ENCODE measurements at places on chromosomes 7 and 10. TPM values are rescaled to one million over a fixed set of nuclear protein-coding genes. Genes with fewer than 3 reads are reported as not detected.

DNA sequence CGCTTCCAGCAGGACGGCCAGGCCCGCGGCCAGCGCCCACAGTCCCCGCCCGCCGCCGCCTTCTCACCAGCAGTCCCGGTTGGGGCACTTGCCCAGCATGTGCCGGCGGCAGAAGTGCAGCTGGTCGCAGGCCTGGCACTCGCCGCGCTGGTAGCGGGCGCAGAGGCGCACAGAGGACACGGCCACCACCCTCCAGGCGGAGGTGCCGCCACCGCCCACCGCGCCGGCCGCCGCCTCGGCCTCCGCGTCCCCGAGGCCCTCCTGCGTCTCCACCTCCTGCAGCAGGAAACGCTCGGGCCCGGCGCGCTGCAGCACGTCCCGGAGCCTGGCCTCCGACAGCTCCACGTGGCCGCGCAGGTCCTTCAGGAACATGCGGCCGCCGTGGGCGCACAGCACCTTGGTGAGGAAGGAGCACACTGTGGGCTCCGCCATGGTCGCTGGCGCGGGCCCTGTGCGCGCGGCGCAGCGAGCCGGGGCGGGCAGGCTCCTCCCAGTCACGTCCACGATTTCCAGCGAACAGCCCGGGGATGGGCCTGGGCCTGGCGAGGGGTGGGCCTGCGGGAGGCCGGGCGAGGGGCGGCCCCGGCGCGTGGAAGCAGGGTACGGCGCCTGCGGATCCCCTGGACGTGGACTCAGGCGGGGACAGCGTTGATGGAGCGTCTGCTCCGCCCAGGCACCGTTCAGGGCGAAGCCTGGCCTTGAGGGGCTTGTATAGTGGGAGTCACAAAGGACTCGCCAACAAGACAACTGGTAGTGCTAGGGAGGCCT is at the start of gene ZC3HAV1L:
ZC3HAV1L (minus strand) TSS at position 457 of the 768 bp plus-strand sequence; CDS start at position 432, 25 bp downstream.
- no peak for DNase-seq

DNA sequence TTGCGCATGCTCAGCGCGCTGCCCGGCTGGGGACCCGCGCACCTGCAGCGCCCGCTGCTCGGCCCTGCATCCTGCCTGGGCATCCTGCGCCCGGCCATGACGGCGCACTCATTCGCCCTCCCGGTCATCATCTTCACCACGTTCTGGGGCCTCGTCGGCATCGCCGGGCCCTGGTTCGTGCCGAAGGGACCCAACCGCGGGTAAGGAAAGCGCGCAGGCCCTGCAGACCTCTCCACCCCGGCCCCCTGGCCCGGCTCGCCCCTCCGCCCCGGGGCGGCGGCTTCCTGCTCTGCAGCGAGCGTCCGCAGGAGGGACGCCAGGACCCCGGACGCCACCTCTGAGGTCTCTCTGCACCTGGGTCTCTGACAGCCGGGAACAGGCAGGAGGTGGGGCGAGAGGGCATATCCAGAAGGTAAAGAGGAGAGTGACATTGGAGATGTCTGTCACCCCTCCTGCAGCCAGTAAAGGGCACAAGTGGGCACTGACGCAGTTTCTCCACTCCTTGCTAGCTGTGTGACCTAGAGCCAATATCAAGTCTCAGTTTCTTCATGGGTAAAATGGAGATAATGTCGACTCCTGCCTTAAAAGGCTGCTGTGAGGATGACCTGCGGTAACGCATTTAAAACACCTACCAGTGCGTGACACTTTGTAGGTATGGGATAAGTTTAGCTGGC is 338 bp downstream of the ATP6V0E2 start:
- no peak for DNase-seq

- no peak for DNase-seq
Observed at GRCh38 chr7:129898502-129899160, 54.1 kb downstream of the UBE2H start.

GRCh38 chr10:58477902-58478301 is 34.8 kb upstream of the BICC1 start:
- DNase-seq = no peak

DNA sequence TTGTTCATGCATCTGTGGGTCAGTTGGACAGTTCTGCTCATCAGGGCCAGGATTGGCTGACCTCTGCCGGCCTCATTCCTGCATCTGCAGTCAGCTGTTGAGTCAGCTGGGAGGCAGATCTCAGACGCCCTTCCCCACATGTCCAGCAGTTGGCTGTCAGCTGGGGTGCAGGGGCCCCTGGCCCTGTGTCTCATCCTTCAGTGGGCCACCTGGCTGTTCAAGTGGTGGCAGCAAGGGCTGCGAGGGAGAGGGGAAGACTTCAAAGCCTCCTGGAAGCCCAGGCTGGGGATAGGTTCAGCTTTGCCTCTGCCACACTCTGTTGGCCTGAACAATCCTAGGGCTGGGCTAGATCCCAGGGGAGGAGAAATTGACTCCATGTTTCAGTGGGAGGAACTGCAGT is 33.2 kb downstream of the TACR2 start:
- no peak for DNase-seq

DNA sequence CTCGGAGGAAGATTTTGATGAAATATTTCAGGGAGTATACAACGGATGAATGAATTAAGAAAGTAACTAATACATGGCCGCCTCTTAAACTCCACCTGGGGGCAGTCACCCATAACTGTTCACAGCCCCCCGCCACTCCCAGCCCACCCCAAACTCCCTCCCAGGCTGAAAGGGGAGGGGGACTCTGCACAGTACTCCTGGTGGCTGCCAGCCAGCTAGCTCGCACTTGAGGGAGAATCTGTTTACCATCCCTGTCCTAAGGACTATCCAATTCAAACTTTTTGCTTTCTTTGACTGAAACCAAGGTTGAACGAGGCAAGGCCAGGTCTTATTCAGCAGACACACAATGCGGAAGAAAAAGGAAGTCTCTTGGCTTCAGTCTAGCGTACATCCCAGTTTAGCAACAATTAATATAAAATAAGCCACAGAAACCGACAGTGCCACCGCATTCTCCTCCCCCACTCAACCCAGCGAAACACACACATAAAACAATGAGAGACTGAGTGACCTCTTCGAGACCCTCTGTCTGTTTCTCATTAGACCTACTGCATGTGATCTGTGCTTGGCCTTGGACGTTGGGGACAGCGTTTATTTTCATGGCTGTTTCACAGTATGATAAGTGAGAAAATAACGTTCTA is 219.5 kb downstream of the GLI3 start:
- DNase-seq = no peak

GRCh38 chr10:117754770-117755658 is 212.5 kb downstream of the EMX2 start:
- no peak for DNase-seq

- DNase-seq = no peak
Observed at GRCh38 chr10:66931340-66931948, 5.6 kb downstream of the LRRTM3 start.

Gene SEMA4G
- not detected for polyA plus RNA-seq

Gene HTR5A
- not detected for polyA plus RNA-seq

All from CD14-positive monocyte (primary cell).